Substantia nigra (tissue), 51 donors: ENCODE measurements at places on chromosomes 7 and 10.

DNA sequence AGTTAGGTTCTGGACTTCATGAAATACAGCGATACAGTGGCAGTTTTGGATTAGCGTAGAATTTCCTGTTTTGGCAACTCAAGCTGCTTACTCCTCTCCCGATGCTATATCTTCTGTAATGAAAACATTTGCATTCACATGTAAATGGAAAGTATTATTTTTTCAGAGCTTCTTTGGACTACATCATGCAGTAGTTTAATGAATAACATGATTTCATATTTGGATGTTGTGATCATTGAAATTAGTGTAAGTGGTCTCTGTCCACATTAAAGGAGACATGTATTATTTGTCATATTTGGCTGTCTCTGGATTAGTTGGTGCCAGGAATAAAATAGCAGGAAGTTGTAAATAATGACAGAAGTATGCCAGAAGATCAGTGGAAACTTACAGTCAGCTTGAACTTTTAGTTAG, 331.6 kb downstream of the GFRA1 start:
- no peak for DNase-seq

DNA sequence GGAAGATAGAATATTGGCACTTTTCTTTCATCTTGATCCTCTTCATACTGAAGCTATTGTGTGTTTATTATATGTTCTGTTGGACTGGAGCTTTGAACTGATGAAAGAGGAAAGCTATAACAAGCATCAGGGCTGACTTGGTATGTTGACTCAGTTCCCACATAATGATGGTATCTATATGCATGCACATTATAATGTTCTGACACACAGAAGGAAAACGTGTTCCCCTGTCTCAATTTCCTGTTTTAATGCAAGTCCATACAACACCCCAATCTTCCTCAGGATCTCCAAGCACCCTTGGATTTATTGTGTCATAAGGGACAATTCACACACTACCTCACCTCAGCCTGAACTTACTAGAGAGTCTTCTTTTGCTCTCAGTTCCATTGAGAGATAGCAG, 8.3 kb upstream of the WASL start:
- DNase-seq, result no peak

DNA sequence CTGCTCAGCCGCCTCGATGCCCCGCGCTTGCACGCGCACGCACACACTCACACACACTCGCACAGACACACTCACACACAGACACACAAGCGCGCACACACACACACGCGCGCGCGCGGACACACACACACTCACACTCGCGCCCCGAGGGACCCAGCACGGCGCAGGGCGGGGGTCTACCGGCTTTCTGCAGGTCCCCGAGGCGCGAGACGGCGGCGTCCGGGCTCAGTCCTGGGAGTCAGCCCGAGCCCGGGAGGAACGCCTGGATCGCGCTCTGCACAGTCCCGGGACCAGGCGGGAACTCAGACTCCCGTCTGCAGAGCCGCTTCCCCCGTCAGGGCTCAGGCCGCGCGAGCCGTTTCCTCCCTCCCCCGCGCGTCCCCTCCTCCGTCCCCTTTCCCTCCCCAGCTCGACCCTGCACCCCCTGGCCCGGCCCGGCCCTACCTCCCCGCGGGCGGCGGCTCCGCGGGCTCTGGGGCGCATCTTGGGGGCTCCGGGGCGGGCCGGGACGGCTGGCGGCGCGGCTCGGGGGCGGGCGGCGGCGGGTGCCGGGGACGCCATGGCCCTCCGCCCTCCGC, 464 bp downstream of the DENND2A start:
- peak; percentile 40 for DNase-seq

DNA sequence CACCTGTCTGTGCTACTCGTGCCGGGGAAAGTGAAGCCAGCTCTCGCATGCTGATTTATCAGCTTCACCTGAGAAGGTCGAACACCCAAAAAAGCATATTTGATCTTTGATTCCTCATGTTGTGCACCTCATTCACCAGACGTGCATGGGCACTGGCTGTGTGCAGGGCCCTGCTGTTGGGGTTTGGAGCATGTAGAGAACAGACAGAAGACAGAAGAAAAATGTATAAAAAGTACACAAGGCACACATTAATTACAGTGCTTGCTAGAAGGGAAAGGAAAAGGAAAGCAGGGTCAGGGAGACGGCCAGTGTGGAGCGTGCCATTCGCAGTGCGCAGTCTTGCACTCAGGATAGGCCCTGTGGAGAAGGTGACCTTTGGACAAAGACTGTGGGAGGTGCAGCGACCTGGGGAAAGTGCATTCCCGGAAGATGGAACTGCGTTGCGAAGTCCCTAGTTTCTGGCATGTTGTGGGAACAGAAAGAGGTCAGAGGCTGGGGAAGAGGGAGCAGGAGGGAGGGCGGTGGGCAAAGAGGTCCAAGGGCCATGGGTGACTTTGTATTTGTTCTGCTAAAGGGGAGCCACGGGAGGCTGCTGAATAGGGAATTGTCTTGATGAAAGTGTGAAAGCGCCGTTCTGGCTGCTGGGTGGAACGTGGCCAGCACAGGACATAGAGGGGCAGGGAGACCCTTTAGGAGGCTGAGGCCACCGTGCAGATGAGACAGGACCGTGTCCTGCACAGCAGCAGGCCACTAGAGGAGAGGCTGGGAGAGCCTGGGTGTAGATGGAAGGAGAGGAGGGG, 232.8 kb downstream of the GLRX3 start:
- no peak for DNase-seq

DNA sequence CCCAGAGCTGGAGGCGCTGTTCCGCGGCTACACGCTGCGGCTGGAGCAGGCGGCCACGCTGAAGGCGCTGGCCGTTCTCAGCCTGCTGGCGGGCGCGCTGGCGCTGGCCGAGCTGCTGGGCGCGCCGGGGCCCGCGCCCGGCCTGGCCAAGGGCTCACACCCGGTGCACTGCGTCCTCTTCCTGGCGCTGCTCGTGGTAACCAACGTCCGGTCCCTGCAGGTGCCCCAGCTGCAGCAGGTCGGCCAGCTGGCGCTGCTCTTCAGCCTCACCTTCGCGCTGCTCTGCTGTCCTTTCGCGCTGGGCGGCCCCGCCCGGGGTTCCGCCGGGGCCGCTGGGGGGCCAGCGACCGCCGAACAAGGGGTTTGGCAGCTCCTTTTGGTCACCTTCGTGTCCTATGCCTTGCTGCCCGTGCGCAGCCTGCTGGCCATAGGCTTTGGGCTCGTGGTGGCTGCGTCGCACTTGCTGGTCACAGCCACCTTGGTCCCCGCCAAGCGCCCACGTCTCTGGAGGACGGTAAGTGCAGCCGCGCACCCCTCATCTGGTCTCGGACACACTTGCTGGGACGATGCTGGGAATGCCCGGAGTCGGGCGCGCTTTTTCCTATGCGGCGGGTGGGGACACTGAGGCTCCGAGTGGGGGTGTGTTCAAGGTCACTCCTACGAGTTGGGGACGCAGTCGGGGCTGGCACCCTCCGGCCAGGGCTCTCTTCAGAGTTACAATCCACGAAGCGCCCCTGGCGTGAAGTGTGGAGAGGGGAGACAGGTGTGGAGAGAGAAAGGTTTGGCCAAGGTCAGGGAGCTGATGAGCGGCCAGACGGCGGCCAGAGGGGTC, 717 bp downstream of the ADCY1 start:
- DNase-seq, result no peak

GRCh38 chr10:104325436-104326435, 12.5 kb downstream of the ITPRIP start:
- no peak for DNase-seq

DNA sequence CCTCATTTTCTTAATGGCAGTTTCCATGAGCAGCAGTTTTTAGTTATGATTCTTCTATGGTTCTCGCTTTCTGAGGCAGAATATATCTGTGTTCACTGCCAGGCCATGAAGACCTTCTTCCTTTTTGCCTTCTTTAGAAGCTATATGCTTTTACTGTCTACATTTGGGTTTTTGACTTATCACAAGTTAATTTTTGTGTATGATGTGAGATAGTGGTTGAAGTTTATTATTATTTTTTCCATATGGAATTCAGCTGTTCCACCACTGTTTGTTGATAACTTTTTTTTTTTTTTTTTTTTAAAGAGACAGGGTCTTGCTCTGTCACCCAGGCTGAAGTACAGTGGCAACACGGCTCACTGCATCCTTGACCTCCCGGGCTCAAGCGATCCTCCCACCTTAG, 44.5 kb downstream of the INPP5A start:
- DNase-seq, result no peak

GRCh38 chr7:88759230-88760135, at the start of gene ZNF804B:
Gene ZNF804B, plus strand, starts transcription at chr7:88759700. Its CDS starts 277 bp downstream, at chr7:88759977.
- DNase-seq, result no peak

- no peak for DNase-seq
Observed at GRCh38 chr7:45921381-45921698, 268 bp upstream of the IGFBP3 start.

GRCh38 chr10:104327745-104328645, 10.3 kb downstream of the ITPRIP start:
- DNase-seq, result no peak

GRCh38 chr7:110296321-110296720, 794.6 kb upstream of the LRRN3 start:
- no peak for DNase-seq

DNA sequence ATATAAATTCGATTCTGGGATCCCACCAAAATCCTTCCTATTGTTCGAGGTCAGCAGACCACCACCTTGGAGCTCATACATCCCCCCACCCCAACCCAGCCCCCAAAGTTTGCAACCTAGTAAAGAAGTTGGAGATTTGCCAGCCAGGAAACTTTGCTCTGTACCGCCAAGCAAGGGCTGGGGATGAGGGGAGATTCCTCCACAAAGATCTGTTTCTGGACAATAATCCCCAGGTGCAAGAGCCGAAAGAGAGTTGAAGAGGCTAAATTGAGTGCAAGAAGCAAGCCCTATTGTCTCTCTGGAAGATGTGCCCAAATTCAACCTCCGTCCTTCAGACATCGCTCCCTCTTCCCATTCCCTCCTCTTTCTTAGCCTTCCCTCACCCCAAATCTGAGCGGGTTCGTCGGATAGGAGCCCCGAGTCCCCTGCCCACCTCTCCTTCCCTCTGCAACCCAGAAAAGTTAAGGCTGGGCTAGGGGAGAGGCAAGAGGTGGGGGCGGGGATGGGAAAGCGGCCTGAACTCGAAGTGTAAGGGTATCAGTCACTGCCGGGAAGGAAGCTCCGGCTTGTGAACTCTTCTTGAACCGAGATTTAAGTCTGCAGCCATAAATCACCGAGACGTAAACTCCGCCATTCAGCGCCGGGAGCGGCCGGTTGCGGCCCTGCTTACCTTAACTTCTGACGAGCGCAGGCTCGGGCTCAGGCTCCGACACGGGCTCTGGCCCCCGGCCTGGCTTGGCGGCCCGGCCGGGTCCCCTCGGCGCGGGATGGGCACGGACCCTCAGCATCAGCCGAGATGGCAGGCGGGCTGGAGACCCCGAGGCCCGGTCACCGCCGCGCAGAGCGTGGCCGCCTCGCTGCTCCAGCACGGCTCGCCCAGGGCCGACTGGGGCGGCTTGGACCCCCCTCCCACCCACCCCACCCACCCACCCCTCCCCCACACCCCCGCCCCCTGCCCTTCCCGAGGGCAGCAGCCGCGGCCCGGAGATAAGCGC, 10.8 kb upstream of the HOXA2 start:
- no peak for DNase-seq

DNA sequence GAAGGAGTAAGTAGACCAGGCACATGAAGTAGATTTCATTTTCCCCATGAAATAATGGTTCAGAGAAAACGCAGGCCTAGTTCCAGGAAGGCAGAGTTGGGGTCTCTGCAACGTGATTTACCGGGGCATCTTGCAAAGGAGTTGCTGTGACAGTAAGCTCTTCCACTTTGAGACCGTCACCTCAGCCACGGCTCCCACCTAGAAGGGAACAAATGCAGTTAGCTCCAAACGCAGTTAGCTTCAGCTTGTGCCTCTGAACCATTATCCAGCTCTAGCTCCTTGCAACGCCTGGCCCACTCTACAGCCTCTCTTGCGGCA, 7.0 kb upstream of the MYO1G start:
- DNase-seq, result no peak

GRCh38 chr7:88042157-88042556, 108.1 kb downstream of the ADAM22 start:
- DNase-seq, result no peak

DNA sequence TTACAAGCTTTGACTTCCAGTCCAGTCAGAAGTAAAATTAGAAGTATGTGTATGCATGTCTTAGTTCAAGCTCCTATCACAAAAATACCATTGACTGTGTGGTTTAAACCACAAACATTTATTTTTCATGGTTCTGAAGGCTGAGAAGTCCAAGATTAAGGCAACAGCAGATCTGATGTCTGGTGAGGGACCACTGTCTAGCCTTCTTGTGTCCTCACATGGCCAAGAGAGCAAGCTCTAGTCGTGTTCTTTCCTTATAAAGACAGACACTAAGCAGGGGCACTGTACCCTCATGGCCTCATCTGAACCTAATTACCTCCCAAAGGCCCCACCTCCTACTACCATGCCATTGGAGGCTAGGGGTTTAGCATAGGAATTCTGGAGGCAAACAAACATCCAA, 41.3 kb upstream of the ARL4A start:
- no peak for DNase-seq

GRCh38 chr10:57624066-57624465, 643.6 kb downstream of the IPMK start:
- DNase-seq, result no peak

DNA sequence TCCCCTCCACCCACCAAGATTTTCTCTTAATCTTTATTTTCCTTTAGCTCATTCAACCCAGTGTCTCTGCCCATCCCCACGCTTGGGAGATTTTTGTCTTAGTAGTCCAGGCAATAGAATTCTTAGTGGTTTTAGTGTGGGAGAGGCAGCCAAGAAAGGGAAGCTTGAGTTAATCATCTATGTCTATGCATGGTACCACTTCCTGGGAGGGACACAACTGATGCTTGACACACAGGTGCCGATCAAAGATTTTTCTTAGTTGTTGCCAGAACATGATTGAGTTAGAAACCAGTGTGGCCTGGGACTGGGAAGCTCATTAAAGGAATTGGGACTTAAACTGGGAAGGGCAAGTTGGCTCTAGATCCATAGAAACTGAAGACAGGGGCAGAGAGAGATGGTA, 3.1 kb downstream of the STRA8 start:
- DNase-seq, result no peak

GRCh38 chr10:16545116-16545736, 23.5 kb upstream of the C1QL3 start:
- no peak for DNase-seq

DNA sequence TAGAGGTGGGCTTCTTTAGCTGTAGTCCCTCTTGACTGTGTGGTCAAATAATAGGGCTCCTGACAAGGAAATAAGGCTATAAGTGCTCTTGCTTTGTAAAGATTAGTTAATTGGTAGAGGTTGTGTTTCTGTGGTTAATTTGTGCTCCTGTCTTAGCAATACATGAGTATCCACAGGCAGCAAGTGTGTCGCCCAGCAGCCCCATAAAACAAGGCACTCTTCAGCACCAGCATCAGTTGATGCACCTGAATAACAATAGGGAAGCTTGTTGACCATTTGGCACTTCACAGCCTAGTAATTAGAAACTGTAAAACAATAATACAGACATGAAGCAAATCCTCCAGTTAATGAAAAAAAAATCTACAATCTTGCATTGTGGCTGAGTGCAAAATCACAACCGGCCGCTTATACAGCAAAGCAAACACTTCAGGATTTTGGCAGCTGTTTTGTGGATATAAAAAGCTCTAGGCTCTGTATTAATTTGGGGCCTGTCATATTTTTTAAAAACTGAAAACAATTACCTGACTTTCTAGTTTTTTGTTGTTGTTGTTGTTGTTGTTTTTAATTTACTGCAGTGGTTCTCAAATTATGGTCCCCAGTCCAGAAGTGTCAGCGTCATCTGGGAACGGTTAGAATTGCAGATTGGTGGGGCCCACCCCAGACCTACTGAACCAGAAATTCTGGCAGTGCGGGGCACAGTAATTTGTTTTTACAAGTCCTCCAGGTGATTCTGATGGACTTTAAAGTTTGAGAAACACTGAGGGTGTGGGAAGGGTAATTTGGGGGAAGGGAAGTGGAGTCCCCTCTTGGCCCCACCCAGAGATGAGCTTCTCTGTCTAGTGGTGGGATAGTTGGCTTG, 56.8 kb downstream of the AUTS2 start:
- DNase-seq, result no peak
